Immature natural killer cell (primary cell): ENCODE measurements at places on chromosomes 7 and 10. TPM values are rescaled to one million over a fixed set of nuclear protein-coding genes. Genes with fewer than 3 reads are reported as not detected.

TRIL gene
- polyA plus RNA-seq: not detected

MYOF gene
- polyA plus RNA-seq: not detected

GPR158 gene
- not detected for polyA plus RNA-seq

ZNF107 gene
- 5.6 TPM for polyA plus RNA-seq

GFRA1 gene
- polyA plus RNA-seq: not detected

SCART1 gene
- not detected for polyA plus RNA-seq

CYP26C1 gene
- not detected for polyA plus RNA-seq

FFAR4 gene
- polyA plus RNA-seq: not detected

FAS gene
- polyA plus RNA-seq: 14.3 TPM

ITPRIP gene
- polyA plus RNA-seq: 53.3 TPM

OPN1SW gene
- polyA plus RNA-seq: not detected

HKDC1 gene
- polyA plus RNA-seq: not detected

ORC5 gene
- polyA plus RNA-seq: 27.7 TPM

TCTN3 gene
- polyA plus RNA-seq: 58.6 TPM

ASB10 gene
- polyA plus RNA-seq: not detected

PTPN20 gene
- polyA plus RNA-seq: 1.5 TPM

DENND10 gene
- polyA plus RNA-seq: 26.2 TPM

VPS37D gene
- polyA plus RNA-seq: not detected

HOXA3 gene
- not detected for polyA plus RNA-seq

NYAP1 gene
- polyA plus RNA-seq: not detected

PRKCQ gene
- polyA plus RNA-seq: 36.5 TPM

CH25H gene
- polyA plus RNA-seq: 0.27 TPM

ANKRD30A gene
- polyA plus RNA-seq: not detected

MOGAT3 gene
- not detected for polyA plus RNA-seq

GNAT3 gene
- not detected for polyA plus RNA-seq

SDK1 gene
- polyA plus RNA-seq: not detected

CRHR2 gene
- polyA plus RNA-seq: not detected

TMEM270 gene
- not detected for polyA plus RNA-seq

SCIN gene
- not detected for polyA plus RNA-seq

CLIP2 gene
- 1.6 TPM for polyA plus RNA-seq

GDF10 gene
- not detected for polyA plus RNA-seq

FAM131B gene
- 2.3 TPM for polyA plus RNA-seq

UCMA gene
- not detected for polyA plus RNA-seq

TMEM273 gene
- polyA plus RNA-seq: 47.0 TPM

GJD4 gene
- polyA plus RNA-seq: not detected
